ENCODE measurements at places on chromosomes 1 and 21. TPM values are rescaled to one million over a fixed set of nuclear protein-coding genes. Genes with fewer than 3 reads are reported as not detected.

DNA sequence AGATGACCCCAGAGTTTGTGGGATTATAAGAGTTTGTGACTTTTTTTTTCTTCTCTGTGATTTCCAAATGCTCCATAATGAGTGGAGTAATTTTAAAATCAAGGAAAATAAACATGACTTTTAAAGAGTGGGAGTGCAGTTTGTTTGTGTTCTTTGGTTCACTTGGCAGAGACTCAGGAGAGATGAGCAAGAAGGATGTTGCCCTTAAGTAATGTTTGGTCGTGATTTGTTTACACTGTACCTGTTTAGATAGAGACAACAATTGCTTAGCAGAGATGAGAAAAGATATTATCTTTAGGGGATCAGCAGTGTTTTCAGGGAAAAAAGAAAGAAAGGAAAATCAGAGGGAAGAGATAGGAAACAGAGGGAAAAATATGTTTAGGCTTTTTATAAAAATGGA, 170.8 kb downstream of the ADSS2 start:
- H3K27ac ChIP-seq = no peak overlapping the region
- no peaks in the 10 kb centered on the region for H3K4me1 ChIP-seq
- H3K27me3 ChIP-seq = no peaks in the 10 kb centered on the region
- H3K4me3 ChIP-seq = no peak overlapping the region

DNA sequence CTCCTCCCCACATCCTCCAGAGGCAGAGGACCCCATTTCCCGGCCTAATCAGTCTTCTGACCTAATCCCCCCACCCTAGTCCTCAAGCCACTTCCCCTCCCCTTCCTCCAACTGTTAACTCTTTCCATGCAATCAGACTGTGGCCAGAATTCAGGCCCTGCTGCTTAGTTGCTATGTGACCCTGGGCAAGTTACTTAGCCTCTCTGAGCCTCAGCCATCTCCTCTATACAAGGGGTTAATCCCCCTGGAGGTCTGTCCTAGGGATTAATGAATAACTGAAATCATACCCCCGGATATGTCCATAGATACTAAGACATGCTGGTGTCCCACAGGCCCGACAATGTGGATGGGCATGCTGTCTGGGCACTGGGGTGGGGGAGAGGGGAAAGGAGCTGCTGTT, 18.3 kb downstream of the AHDC1 start:
- H3K36me3 ChIP-seq = no peaks in the 10 kb centered on the region
- H3K4me3 ChIP-seq = no peak overlapping the region
- H3K27me3 ChIP-seq = no peaks in the 10 kb centered on the region
- H3K4me1 ChIP-seq = peaks cover 11% of the 10 kb centered on the region
- no peak overlapping the region for H3K27ac ChIP-seq
- no peak for DNase-seq

DNA sequence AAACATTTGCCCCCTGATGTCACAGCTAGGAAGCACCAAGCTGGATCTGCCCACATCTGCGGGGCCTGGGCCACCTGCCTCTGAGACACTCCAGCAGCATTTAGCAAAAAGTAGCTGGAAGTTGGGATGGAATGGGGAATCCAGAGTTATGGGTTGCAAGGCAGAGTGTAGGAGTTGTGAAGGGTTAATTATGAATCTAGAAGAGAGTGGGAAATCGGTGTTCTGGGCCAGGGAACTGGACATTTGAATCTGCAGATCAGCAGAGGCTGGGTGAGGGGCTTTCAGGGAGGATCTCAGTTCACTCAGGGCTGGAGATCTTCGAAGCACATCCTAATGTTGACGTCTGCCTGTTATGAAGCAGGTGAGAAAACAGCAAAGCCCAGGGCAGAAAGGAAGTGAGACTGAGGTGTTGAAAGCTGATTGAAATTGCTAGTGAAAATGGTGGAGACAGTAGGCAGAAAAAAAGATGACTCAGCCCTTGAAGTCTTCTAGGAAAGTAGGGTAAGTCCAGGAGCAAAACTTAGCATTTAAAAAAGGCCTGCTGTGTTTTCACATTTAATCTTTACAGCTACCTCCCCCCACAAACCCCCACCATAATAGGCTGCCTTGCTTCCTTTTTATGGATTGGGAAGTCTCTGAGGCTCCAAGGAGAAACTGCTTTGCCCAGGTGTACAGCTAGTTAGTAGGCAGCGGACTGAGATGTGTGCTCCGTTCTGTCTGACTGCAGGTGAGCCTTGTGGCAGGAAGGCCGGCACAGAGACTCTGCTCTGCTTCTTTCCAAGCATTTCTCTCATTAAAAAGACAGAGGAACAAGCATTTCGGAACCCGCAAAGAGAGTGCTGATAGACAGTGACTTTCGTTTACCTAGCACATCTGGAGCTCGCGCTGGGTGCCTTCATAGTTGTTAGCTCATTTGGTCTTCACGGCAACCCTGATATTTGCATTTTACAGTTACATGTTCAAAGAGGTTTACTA, 7.2 kb downstream of the VANGL1 start:
- H3K27me3 ChIP-seq = no peaks in the 10 kb centered on the region
- H3K4me1 ChIP-seq = peaks cover 55% of the 10 kb centered on the region

Gene NHLH1
- total RNA-seq = not detected

DNA sequence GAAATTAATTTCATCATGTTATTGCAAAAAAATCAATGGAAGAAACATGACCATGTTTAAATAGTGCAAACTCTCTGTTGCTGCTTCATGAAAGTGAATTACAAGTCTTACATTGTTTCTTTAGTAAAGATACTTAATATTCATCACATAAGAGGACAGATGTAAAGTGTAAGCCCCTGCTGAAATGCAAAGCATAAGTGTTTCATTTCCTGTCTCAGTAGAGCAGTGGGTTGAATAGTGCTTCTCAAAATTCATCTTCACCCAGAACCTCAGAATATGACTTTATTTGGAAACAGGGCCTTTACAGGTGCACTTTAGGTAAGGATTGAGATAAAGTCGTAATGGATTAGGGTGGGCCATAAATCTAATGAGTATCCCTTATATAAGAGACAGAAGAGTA, 738.4 kb upstream of the RGS18 start:
- no peaks in the 10 kb centered on the region for H3K27me3 ChIP-seq
- H3K4me1 ChIP-seq = no peaks in the 10 kb centered on the region
- H3K4me3 ChIP-seq = no peak overlapping the region
- no peak overlapping the region for H3K27ac ChIP-seq

DNA sequence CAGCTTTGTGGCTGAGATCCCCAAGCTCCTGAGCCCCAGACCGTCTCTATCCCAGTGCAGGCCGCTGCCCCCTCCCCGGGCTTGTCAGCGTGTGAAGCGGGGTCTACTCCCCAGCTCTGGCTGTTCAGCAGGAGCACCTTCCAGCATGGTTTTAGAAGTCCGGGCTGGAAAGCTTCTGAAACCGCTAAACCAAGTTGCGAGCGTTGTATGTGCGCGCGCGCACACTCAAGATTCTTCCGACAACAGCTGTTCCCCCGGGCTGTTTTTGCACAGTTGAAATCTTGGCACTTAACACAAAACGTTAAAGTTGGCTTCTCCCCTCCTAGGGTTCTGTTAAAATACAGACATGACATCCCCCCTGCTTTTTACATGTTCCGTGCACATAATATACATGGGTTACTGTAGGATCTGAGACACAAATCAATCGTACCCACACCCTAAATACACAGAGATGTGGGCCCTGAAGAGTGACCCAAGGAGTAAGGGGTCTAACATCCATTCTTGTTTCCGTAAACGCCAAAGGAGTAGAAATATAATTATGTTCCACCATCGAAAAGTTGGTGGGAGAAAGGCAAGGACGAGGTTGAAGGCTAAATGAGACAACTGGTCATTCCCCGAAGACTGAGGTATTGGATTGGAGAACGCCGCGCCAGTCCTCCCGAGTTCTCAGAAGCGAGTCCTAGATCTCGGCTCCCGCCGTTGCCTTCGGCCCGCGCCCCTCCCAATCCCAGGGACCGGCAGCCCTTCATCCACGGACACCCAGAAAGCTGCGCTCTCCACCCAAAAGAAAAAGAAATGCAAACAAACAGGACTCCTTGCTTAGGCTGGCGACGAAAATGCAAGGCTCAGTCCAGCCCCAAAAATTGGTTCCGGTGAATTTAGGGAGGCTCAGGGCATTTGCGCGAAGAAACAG, 1.3 kb downstream of the TBX15 start:
- H3K27ac ChIP-seq = no peak overlapping the region
- no peak for DNase-seq
- peak overlapping the region; percentile 31 for H3K4me3 ChIP-seq
- H3K36me3 ChIP-seq = no peaks in the 10 kb centered on the region

- H3K27me3 ChIP-seq = no peaks in the 10 kb centered on the region
- H3K4me3 ChIP-seq = no peak overlapping the region
- no peak overlapping the region for H3K27ac ChIP-seq
Measured at GRCh38 chr1:183685112-183685713, 32.1 kb upstream of the APOBEC4 start.

GRCh38 chr1:117642963-117643362, 37.1 kb downstream of the TENT5C start:
- no peak for DNase-seq
- no peaks in the 10 kb centered on the region for H3K27me3 ChIP-seq
- no peak overlapping the region for H3K27ac ChIP-seq
- H3K4me3 ChIP-seq = no peak overlapping the region
- H3K36me3 ChIP-seq = no peaks in the 10 kb centered on the region

- H3K4me1 ChIP-seq = peaks cover 50% of the 10 kb centered on the region
- DNase-seq = peak; percentile 84
- peak overlapping the region; percentile 100 for H3K27ac ChIP-seq
- H3K4me3 ChIP-seq = peak overlapping the region; percentile 69
Measured at GRCh38 chr1:179881642-179882252, 338 bp upstream of the TOR1AIP1 start.

DNA sequence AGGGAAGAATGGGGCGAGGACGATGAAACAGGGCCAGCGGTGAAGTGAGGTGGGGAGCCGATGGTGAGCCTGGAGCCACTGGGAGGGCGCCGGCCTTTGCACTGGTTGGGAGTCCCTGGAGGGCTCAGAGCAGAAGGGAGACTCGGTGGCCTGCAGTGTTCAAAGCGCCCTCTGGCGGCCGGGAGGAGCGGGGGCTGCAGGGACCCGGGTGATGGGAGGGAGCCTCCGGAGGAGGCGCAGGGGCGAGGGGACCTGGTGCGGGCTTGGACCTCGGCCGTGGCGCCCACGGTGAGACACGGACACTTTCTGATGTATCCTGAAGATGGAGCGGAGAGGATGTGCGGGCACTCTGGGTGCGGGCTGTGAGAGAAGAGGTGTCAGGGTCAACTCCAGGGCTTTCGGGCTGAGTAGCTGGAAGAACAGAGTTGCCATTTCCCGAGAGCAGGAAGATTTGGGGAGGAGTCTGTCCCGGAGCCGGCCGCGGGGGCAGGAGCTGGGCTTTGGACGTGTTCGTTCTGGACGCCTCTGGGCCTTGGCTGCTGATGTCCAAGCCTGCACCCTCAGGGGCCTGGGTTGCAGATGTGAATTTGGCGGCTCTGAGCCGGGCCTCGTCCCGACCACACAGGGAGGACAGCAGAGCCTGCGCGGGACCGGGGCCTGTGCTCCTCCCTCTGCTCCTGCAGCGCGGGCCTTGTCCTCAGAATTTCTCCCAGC, 29.7 kb downstream of the HEYL start:
- no peaks in the 10 kb centered on the region for H3K27me3 ChIP-seq
- H3K27ac ChIP-seq = no peak overlapping the region
- H3K36me3 ChIP-seq = no peaks in the 10 kb centered on the region
- no peak overlapping the region for H3K4me3 ChIP-seq

- H3K27me3 ChIP-seq = no peaks in the 10 kb centered on the region
- no peaks in the 10 kb centered on the region for H3K4me1 ChIP-seq
- no peaks in the 10 kb centered on the region for H3K36me3 ChIP-seq
- no peak overlapping the region for H3K27ac ChIP-seq
- peak; percentile 23 for DNase-seq
Measured at GRCh38 chr1:76142771-76143540, 68.4 kb downstream of the ST6GALNAC3 start.

Measured in body of pancreas (tissue), 4 donors.